ENCODE measurements at places on chromosomes 1 and 21.

DNA sequence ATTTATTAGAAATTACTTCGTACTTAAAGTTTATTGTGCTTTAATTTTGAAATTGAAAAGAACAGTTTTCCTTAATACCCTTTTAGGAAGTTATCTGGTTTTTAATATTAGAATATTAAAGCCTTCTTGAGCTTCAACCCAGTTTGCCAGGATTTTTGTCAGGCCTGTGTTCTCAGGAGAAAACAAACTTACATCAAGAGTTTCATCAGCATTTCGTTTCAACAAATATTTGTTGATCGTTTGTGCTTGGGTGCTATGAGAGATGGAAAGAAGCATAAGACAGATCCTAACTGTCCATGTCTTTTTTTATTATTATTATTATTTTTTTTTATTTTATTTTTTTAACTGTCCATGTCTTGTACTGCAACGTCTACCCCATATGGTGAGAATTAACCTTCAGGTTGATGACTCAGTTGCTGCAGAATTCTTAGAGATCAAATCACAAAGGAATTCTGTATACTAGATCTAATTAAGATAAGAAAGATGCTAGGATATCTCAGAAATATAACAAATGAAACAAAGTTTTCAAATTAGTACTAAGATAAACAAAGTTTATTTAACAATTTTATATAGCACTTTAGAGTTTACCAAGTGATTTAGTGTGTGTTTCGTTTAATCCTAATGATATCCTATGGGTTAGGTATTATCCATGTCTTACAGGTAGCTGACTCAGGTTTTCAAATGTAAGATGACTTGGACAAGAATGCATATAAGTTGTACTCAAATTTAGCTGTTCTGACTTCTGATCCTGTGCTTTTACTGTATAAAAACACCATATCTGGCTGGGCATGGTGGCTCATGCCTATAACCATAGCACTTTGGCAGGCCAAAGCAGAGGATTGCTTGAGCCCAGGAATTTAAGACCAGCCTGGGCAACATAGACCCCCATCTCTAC is 14.3 kb downstream of the FBXO28 start:
- H3K27me3 ChIP-seq: no peaks in the 10 kb centered on the region
- no peak overlapping the region for H3K27ac ChIP-seq
- no peaks in the 10 kb centered on the region for H3K4me1 ChIP-seq
- DNase-seq: no peak
- no peak overlapping the region for H3K4me3 ChIP-seq
- H3K36me3 ChIP-seq: peaks cover 17% of the 10 kb centered on the region

DNA sequence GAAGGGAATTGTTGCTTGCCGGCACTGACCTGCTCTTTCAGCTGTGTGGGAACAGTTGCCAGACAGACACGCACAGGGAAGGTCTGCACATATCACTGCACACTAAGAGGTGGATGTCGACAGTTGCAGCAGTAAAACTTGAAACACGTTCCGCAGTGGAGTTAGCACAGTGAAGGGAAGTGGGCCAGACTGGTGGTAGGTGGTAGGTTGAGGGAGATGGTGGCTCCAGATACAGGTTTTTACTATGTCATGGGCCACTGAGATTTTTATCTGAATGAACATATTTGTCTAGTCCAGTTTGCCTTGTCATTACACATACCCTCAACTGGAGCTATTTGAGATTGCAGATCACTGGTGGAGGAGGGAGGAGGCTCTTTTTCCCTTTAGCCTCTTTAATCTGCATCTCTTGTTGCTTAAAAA is 13.5 kb downstream of the MRPS6 start:
- DNase-seq: no peak
- H3K36me3 ChIP-seq: no peaks in the 10 kb centered on the region
- peaks cover 54% of the 10 kb centered on the region for H3K4me1 ChIP-seq
- H3K27me3 ChIP-seq: no peaks in the 10 kb centered on the region
- no peak overlapping the region for H3K4me3 ChIP-seq

DNA sequence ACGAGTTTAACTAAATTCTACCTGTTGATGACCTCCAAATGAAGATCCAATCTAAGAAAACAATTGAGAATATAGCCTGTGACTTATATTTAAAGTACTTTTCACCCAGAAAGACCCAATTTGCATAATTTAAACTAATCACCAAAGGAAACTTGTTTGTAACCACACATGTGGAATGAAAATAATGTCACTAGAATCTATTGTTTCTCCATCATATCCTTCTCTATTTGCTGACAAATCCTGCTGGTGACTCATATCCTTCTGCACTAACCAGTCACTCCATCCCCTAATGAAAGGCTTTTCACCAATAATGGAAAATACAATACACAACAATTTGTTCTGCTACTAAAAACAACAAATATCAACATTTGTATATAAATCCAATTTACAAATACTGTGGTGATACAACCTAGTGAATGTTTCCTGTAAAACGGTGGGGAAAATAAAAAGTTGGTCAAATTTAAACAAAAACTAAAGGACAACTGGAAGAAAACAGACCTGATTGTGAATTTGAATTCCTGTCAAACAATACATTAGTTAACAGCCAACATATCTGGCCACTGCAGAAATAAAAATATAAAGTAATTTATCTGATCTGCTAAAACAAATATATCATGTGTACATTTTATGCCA is 6.5 kb downstream of the PTP4A2 start:
- no peaks in the 10 kb centered on the region for H3K36me3 ChIP-seq
- no peak for DNase-seq
- H3K4me3 ChIP-seq: no peak overlapping the region
- peaks cover 62% of the 10 kb centered on the region for H3K4me1 ChIP-seq
- peak overlapping the region; percentile 23 for H3K27ac ChIP-seq

DNA sequence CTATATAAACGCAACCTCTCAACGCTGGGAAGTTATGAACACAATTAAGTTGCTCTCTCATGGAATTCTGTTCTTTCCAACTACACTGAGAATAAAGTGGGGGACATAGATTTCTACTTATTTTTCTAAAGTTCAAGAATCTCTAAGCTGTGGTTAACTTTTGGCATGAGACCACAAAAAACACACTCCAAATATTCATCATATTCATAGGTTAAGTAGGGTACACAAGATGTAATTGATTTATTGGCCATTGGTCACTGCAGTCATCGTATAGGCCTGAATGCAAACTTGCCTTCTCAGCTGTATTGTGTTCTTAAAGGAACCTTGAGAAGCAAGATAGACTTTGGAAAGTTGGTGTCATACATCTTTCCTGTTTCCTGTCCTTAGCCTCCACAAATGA is 40.3 kb downstream of the PRRX1 start:
- H3K36me3 ChIP-seq: no peaks in the 10 kb centered on the region
- H3K4me3 ChIP-seq: no peak overlapping the region
- no peaks in the 10 kb centered on the region for H3K4me1 ChIP-seq
- H3K27me3 ChIP-seq: no peaks in the 10 kb centered on the region

DNA sequence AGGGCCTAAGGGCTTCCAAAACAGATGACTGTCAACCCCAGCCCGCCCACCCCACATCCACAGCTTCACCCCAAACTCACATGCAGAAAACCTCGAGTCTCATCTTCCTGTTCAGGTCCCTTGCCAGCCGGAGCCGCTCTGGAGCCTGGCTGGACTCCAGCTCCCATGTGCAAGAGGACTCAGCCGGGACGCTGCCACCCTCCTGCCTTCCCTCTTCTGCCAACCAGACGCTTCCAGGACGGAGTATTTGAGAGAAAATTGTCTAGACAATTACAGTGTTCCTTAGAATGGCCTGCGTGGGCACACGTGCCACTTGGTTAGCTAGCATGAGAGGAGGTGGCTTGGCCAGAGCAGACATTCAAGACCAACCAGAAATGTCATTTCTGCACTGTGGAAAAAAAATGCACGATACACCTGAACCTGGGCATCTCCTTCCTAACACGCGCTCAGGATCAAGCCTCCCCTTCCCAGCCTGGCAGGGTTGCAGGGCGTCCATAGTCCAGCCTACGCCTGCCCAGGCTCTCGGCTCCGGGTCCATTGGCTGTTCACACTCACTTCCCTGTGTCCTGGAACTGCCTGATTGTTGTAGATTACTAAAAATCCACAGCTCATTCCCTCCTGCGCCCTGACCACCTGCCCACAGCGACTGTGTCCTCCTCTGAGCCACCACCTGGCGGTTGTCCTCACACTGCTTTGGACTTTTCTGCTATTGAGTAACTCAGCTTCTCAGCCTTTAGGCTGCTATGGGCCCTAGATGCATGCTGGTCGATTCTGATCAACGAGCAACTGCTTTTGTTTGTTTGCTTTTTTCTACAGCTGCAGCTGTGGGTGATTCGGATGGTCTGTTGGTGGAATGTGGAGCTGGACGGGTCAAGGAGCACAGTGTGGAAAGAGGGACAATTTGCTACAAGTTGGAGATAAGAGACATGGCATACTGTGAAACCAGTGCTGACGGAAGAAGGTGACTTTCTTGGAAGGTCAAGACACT is at the start of gene CLDN14:
TSS of gene CLDN14 (minus strand) at position 708 of the 988 bp plus-strand sequence. CDS start 18,427 bp downstream, outside the sequence.
- H3K27me3 ChIP-seq: no peaks in the 10 kb centered on the region
- no peaks in the 10 kb centered on the region for H3K36me3 ChIP-seq
- H3K4me3 ChIP-seq: no peak within 1 kb of the TSS
- no peaks in the 10 kb centered on the region for H3K4me1 ChIP-seq

GRCh38 chr1:155184835-155185782 is 11.5 kb downstream of the TRIM46 start:
- no peak overlapping the region for H3K4me3 ChIP-seq
- DNase-seq: no peak
- no peak overlapping the region for H3K27ac ChIP-seq
- H3K36me3 ChIP-seq: no peaks in the 10 kb centered on the region
- peaks cover 5% of the 10 kb centered on the region for H3K4me1 ChIP-seq

GRCh38 chr1:240352769-240353168 is 259.2 kb downstream of the GREM2 start:
- no peak for DNase-seq
- H3K4me3 ChIP-seq: no peak overlapping the region
- no peaks in the 10 kb centered on the region for H3K27me3 ChIP-seq
- no peaks in the 10 kb centered on the region for H3K4me1 ChIP-seq
- H3K36me3 ChIP-seq: no peaks in the 10 kb centered on the region

DNA sequence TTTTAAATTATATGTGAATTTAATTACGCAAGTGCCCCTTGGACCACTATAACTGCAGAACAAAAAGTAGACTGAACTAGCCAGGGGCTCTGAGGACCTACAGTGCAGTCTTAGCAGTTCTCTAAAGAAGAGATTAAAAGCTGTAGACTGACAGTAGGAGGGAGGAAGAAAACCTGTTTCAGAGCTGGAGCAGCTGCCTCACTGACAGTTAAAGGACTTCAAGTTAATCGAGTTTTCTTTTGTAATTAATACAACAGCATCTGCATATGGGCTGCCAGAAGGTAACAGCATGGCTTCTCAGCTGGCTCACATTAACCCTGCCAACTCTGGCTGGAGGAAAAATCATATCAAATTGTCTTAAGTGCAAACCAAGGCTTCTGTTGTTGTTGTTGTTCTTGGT is 19.9 kb downstream of the DSTYK start:
- peaks cover 51% of the 10 kb centered on the region for H3K4me1 ChIP-seq
- H3K27ac ChIP-seq: no peak overlapping the region
- peak; percentile 47 for DNase-seq
- H3K4me3 ChIP-seq: peak overlapping the region; percentile 6
- no peaks in the 10 kb centered on the region for H3K36me3 ChIP-seq

DNA sequence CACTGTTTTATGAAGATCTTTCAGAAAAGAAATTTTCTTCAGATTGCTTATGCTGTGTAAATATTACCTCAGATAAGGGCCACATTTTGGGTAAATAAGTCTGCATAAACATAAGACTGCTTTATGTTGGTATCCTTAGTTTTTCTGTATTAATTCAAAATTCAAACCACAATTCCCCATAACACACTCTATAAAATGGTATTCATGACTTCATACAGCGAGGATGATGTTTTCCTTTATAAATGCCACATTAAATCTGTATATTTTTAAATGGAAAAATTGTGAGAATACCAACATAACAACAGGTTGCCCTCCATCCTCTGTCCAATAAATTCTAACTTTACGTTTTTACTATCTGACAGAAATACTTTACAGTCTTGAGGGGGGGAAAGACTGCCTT is 248.7 kb upstream of the CXADR start:
- no peaks in the 10 kb centered on the region for H3K27me3 ChIP-seq
- no peak overlapping the region for H3K4me3 ChIP-seq
- H3K4me1 ChIP-seq: no peaks in the 10 kb centered on the region
- no peak for DNase-seq
- H3K27ac ChIP-seq: no peak overlapping the region

- H3K36me3 ChIP-seq: no peaks in the 10 kb centered on the region
- H3K27ac ChIP-seq: no peak overlapping the region
- H3K4me1 ChIP-seq: peaks cover 6% of the 10 kb centered on the region
- DNase-seq: no peak
These were observed 31.8 kb downstream of the SDCCAG8 start for GRCh38 chr1:243287652-243288051.

DNA sequence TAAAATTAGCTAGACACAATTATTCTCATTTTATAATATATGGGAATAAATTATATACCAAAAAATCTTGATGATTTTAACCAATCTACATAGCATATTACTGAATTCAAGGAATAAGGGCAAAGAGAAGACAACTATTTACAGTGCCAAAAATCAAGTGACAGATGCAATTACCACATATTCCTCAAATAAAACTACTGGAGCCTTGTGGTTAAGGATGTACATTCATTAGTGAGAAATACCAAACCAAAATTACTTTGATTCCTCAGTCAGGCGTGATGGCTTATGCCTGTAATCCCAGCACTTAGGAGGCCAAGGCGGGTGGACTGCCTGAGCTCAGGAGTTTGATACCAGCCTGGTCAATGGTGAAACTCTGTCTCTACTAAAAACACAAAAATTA is 68.8 kb upstream of the RBM34 start:
- H3K4me1 ChIP-seq: no peaks in the 10 kb centered on the region
- H3K4me3 ChIP-seq: no peak overlapping the region
- no peak overlapping the region for H3K27ac ChIP-seq
- peaks cover 33% of the 10 kb centered on the region for H3K36me3 ChIP-seq
- no peak for DNase-seq

GRCh38 chr1:213176341-213176740 is 125.3 kb downstream of the RPS6KC1 start:
- H3K4me3 ChIP-seq: no peak overlapping the region
- DNase-seq: no peak
- H3K36me3 ChIP-seq: no peaks in the 10 kb centered on the region
- no peak overlapping the region for H3K27ac ChIP-seq
- H3K27me3 ChIP-seq: no peaks in the 10 kb centered on the region
- no peaks in the 10 kb centered on the region for H3K4me1 ChIP-seq

GRCh38 chr21:46399129-46399528 is 59.6 kb upstream of the DIP2A start:
- H3K36me3 ChIP-seq: no peaks in the 10 kb centered on the region
- no peak overlapping the region for H3K4me3 ChIP-seq
- no peak for DNase-seq
- H3K27ac ChIP-seq: no peak overlapping the region
